ENCODE measurements at places on chromosomes 12 and 14.

DNA sequence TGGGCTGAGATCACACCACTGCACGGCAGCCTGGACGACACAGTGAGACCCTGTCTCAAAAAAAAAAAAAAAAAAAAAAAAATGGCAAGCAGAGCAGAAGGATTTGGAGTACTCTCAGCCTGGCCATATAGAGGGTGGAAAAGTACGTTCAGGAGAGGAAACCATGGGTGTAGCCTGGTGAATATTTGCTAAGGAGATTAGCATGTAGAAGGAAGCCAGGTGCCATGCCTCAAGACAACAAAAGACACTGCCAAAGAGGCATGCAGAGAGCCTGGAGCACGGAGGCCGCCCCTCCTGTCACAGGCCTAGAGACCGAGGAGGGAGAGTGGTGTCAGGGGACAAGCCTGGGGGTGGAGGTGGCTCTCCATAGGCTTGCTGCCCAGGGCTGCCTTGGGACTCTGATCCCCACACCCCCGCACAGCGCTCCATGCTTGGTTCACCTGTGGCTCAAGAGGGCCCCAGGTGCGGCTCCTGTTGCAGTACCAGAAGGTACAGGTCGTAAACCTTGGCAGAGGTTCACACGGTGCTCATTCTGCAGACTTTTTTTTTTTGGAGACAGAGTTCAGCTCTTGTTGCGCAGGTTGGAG lies 27.9 kb upstream of the DEGS2 start:
- DNase-seq: no peak

DNA sequence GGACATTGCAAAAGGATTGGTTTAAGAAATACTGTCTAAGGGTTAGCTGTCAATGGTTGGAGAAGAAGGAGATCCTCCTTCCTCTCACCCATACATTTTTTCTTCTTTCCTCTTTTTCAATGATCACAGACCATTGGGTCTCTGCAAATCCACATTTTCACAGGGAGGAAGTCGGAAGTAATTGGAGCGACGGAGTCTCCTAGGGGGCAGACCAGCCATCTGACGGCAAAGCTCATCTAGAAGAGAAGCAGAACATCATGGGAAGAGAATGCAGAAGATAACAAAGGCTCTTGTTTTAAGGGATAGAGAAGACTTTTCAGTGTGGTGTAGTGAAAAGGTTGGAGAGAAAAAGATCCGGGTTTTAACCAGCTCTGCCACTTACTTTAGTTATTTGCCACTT lies 14.7 kb downstream of the MFAP5 start:
- no peak for DNase-seq

GRCh38 chr14:99522934-99523703 lies 41.9 kb downstream of the CCNK start:
- no peak for DNase-seq

DNA sequence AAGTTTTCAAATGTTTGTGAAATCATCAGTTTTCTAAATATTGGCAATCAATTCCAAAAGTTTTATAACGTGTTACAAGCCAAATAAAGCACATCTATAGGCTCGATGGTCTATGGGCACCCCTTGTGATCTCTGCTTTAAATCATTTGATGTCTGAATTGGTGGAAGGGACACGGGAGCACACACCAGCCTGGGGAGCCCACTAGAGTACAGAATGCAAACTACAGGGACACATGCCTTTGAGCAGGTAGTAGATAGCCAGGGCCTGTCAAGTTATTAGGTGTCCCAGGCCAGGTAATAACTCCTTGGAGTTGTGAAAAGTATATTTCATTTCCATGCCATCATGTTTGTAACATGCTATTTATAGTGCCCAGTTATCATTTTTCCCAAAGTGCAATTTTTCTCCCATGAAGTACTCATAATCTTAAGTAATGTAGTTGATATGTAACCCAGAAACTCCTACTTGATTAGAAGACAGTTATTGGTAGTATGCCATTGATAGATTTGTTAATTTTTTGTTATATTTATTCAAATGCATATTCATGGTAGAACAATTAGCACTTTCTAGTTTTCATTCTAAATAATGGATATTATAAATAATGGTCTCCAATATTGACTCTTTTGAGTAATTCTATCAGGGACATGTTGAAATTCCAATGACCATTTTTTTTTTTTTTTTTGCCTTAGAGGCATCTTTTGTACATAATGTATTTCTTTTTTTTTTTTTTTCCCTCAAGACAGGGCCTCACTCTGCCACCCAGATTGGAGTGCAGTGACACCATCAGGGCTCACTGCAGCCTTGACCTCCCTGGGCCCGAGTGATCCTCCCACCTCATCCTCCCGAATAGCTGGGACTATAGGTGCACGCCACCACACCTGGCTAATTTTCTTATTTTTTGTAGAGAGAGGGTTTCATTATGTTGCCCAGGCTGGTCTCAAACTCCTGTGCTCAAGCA lies 96.9 kb upstream of the FGD4 start:
- DNase-seq: no peak

DNA sequence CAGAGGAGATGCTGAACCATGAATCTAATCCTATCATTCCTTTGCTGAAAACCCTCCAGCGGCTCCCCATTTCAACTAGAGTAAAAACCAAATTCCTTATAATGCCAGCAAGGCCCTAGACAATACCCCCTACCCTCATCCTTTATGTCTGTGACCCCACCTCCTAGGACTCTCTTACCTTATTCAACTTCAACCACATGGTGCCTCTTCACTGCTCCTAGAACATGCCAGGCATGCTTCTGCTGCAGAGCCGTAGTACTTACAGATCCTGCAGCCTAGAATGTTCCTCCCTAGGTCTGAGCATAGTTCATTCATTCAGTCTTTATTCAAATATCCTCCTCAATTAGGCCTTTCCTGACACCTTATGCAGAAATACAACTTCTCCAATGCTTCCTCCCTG lies 54.9 kb downstream of the DCAF5 start:
- no peak for DNase-seq

DNA sequence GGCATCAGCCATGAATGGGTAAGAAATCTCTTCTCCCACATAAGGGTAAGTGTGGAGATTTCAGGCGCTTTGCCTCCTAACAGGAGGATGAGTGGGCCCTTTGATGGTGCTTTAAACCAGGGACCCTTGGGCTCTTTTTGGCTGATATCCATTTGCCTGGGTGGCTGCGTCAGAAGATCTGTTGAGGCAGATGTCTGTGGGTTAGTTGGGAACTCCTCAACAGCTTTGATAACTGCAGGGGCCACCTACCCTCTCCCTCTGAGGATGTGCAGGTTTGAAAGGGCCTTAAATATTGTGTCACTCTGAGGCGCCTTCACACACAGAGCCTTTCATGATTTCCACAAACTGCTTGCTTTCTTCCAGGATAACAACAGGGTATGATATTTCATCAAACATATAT lies 210.7 kb downstream of the PPM1H start:
- no peak for DNase-seq

DNA sequence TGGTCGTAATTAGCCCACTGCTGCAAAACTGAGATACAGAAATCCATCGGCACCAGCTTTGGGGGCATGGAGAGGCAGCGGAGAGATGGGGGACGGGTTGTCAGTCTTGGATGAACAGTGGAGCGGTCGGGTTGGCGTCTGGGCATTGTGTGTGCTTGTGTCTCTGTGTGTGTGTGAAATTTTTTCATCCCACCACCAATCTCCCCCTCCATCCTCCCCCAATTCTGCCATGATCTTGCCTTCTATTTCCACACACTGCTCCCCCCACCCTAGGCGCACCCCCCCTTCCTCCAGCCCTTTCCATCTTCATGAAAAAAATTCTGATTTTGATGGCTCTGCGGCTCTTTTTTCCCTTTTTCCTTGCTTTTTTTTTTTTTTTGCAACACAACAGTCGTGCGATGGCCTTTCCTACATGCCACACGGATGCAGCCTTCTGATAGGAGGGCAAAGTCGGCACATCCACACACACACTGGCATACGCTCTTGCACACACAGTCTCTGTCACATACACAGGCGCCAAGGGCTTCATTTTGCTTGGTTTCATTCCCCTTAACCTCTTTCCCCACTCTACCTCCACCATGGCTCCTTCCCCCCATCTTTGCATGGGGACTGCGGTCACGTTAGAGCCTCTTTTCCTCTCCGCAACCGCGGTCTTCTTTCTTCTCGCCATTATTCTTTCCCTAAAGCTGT lies 3.3 kb downstream of the NRXN3 start:
- DNase-seq: no peak

- no peak for DNase-seq
Measured at GRCh38 chr12:3564861-3565260, 73.9 kb downstream of the PRMT8 start.

DNA sequence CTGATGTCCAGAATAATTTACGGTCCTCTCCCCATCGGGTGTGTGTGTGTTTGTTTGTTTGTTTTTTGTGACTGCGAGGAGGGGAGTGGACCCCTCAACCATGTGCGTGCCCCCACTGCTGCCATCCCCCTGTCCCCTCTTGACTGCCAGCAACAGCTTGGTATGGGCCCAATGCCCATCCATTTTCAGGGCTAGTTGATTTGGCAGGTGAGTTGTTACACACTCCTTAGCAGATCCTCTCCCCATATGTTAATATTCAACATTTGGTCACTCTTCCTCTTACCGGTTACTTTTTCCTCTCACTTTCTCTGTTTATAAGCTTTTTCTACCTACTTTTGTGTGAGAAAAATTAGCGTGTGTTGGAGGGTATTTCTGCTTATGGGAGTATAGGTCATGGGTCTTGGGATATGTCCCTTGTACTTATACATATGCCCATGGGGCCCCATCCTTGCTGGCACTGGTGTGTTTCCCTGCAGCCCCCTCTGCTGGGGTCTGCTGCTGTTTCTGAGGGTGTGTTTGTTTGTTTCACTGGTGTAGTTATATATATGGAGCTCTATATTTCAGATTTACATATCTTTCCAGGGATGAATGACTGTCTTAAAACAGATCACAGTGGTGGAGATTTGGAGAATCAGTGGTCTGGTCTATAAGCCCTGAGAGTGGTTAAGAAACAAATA lies 33.8 kb downstream of the ZFHX2 start:
- DNase-seq: no peak

GRCh38 chr12:126558219-126558618 lies 1493.0 kb downstream of the AACS start:
- DNase-seq: no peak

DNA sequence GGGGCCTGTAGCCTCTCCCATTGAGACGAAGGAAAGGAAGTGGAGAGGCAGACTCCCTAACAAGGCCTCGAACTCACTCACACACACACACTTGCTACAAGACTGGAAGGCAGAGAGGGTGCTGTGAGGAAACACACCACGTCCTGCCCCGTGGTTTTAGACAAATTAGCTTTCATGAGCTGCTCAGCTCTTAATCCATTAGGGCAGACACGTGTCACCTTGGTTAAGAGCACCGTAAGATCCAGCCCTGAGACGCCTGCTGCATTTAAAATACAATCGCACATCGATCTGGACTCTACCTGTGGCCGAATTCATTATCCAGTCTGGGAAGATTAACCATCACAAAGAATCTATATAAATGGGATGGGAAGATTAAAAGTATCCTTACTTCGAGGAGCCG lies 72.0 kb downstream of the RIMBP2 start:
- DNase-seq: no peak

GRCh38 chr12:83641789-83642188 lies 955.1 kb downstream of the TMTC2 start:
- DNase-seq: no peak

- no peak for DNase-seq
Measured at GRCh38 chr12:93174473-93174872, 203.3 kb upstream of the NUDT4 start.

DNA sequence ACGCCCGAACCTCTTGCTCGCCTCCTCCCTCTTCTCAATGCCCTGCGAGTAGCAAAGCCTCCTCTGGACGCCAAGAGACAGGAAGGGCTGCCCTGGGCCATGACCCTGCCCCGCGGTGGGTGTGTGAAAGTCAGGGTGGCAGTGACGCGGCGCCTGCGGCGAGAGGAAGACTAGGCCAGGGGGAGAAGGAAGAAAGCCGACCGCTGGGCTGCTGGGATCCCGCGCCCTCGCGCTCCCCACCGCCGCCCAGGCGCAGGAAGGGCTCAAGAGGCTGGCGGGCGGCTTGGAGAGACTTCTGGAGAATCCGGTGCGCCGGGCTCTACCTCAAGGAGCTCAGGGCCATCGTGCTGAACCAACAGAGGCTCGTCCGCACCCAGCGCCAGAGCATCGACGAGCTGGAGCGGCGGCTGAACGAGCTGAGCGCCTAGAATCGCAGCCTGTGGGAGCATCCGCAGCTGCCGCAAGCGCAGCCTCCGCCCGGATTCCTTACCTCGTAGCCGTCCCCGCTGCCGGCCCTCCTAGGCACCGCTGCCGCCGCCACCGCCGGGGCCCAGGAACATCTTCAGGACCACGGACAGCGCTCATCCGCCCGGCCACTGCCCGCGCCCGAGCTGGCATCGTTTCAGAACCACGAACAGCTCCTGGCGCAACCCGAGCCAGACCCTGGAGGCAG lies 105.0 kb upstream of the PRB2 start:
- peak; percentile 46 for DNase-seq

Data from brain microvascular endothelial cell (primary cell).